ENCODE measurements at places on chromosomes 16 and 17. TPM values are rescaled to one million over a fixed set of nuclear protein-coding genes. Genes with fewer than 3 reads are reported as not detected.

The EME2 gene
- 1.5 TPM for polyA plus RNA-seq

The PLA2G10 gene
- 0.24 TPM for polyA plus RNA-seq

The C17orf67 gene
- polyA plus RNA-seq, result 2.1 TPM

The SOX9 gene
- polyA plus RNA-seq, result not detected

The MEIOB gene
- not detected for polyA plus RNA-seq

Data from IgD-negative memory B cell (primary cell).